ENCODE measurements at places on chromosomes 4 and X. TPM values are rescaled to one million over a fixed set of nuclear protein-coding genes. Genes with fewer than 3 reads are reported as not detected.

The POU4F2 gene
- total RNA-seq, result not detected

The WDR17 gene
- 3.2 TPM for total RNA-seq

The GPR82 gene
- total RNA-seq, result not detected

The KIAA0232 gene
- total RNA-seq, result 10.8 TPM

The TMEM47 gene
- not detected for total RNA-seq

The MFAP3L gene
- total RNA-seq, result 3.2 TPM

The CLDN22 gene
- not detected for total RNA-seq

GRCh38 chr4:174317531-174317930 lies 33.8 kb downstream of the CEP44 start:
- no peak for DNase-seq

GRCh38 chr4:78528327-78528726 lies 23.2 kb upstream of the ANXA3 start:
- DNase-seq, result no peak

GRCh38 chr4:83979773-83980172 lies 443.9 kb downstream of the GPAT3 start:
- DNase-seq, result no peak

DNA sequence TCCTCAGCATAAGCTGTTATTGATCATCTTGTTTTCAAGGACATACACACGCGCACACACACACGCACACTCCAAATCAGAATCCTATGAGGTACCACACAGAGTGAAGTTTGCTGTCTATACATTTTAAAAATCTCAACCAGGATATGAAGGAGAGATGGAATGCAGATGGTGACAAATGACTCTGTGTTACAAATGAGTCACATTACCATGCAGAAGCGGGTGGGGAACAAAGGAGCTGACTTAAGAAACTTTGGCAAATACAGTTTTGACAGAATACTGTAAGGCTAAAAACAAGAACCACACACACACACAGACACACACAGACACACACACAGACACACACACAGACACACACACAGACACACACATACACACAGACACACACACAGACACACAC lies 81.7 kb downstream of the RELL1 start:
- no peak for DNase-seq

- DNase-seq, result no peak
Measured at GRCh38 chr4:23324021-23324690, 565.7 kb downstream of the PPARGC1A start.

GRCh38 chr4:101417046-101417445 lies 69.7 kb upstream of the PPP3CA start:
- no peak for DNase-seq

DNA sequence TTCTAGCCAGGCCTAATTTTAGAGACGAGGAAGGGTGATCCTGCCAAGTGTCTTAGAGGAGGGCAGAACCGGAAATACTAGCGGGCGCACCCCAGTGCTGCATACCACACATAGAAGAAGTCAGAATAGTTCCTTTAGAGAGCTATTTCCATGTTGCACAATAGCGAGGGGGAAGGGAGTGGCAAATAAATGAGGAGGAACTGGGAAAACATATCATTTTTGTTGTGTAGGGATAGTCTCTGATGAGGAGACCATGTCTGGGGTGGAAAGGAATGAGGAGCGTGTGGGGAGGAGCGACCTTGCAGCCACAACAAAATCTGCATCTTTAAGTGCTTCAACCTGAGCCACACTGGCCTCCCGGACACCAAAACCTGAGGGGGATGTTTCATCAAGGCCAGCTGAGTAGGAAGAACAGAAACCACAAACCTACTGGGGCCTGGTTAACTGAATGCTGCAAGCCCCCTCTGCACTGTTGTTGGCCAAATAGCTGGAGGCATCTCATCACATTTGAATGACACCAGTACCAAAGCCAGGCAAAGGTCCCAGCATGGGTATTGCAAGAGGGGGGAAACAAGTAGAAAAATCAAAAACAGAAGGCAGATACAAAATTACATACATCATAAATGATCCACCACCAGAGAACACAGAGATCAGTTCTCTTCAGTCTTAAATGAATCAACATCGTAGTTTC lies 26.7 kb upstream of the C1QTNF7 start:
- peak; percentile 52 for DNase-seq

DNA sequence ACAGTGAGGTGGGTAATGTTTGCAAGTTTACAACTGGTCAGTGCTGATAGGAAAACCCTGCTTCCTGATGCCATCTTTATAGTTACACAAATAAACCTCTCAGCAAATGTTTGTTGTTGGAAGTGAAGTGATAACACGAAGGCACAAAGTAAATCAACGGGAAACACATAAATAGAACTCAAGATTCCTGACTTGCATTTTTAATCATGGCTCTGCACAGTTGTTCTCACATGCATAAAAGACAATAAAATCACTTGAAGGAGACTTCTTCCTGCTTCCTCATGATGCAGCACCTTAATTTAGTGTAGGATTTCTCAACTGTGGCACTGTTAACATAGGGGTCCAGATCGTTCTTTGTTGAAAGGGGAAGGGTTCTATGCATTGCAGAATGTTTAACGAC lies 907.7 kb downstream of the RAB28 start:
- no peak for DNase-seq

DNA sequence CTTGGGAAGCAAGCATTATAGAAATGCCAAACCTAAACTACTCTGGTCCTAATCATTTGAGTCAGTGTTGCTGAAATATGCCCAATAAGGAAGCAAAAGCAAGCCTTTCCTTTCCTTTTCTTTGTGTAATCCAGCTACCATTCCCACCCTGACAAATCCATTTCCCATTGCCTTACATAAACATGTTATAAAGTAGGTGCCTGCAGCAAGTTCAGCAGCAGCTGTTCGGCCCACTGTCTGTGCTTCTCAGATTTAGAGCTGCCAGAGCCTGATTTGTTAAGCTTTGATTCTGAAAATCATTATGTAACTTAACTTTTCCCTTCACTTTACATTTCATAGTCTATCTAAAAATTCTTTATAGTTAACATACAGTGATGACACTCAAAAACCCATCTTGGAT lies 148.6 kb downstream of the EPHA5 start:
- no peak for DNase-seq

GRCh38 chr4:173195109-173195508 lies 26.5 kb downstream of the GALNT7 start:
- no peak for DNase-seq

- no peak for DNase-seq
Measured at GRCh38 chr4:119162174-119162573, 26.5 kb downstream of the MYOZ2 start.

DNA sequence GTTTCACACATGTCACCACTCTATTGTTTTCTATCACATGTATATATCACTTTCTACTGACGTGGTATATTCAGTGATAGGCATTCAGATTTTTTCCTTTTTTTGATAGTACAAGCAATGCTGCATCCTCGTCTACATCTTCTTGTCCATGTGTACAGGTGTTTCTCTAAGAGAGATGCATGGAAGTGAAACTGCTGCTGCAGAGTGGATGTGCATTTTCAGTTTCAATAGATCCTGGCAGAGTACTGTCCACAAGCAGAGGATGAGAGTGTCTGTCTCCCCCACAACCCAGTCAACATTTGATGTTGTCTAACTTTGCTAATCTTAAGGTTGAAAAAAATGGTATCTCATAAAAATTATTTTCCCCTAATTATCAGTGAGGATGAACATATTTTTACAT lies 194.0 kb upstream of the CASK start:
- DNase-seq, result no peak

GRCh38 chr4:152417673-152418072 lies 118.2 kb downstream of the FBXW7 start:
- no peak for DNase-seq

- DNase-seq, result no peak
Measured at GRCh38 chrX:101462892-101463291, 22.4 kb upstream of the ARMCX4 start.

GRCh38 chrX:72620550-72621145 lies 48.0 kb upstream of the HDAC8 start:
- DNase-seq, result no peak

- no peak for DNase-seq
Measured at GRCh38 chr4:42610941-42611340, 46.0 kb downstream of the ATP8A1 start.

GRCh38 chr4:14022456-14022855 lies 394.9 kb upstream of the BOD1L1 start:
- DNase-seq, result no peak

GRCh38 chr4:166816890-166817289 lies 417.4 kb downstream of the SPOCK3 start:
- DNase-seq, result no peak

GRCh38 chr4:140113653-140114052 lies 40.3 kb downstream of the MAML3 start:
- DNase-seq, result no peak

DNA sequence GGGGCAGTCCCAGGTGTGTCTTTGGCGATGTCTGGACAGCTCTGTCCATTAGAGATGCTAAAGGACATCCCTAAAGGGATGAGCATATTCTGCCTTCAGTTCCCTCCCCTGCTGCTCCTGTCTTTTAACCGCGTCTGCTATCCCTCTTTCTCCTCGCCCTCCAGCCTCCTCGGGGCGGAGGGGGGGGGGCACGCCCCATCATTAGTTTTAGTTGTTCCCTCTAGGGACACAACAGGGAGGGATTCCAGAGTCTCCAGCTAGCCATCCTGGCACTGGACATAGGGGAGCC lies 1.1 kb downstream of the MSL3 start:
- DNase-seq, result no peak

DNA sequence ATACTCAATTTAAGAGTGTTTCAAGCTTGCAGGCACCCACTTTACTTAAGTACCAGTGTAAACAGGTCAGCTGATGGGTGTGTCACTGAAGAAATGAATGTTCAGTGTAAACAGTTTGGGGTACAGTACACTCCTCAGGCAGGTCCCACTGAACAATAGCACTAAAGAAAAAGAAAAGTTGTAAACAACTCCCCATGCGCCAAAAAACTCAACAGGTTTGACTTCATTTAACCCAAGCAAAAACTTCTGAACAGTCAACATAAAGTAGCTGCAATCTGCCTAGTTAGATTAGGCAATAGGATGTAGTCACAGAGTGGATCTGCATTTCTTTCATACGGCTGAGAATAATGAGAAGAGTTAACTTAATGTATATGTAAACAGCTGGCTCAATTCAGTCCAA lies 93.2 kb downstream of the FAM13A start:
- DNase-seq, result no peak

GRCh38 chr4:127250577-127250976 lies 382.2 kb upstream of the INTU start:
- no peak for DNase-seq

DNA sequence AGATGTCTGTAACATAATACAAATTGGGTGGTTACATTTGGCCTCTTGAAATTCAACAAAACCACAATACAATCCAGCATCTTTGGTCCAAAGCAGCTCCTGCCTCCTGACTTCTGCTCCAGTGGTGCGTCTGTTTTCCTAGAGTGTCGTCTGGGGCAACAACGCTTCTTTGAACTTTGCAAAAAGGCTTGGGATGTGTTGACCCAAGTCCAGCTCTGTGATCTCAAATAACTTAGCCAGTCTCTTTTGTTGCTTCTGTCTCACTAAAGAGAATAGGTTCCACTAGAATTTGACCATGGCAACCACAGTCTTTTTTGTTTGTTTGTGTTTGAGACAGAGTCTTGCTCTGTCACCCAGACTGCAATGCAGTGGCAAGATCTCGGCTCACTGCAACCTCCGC lies 324.0 kb downstream of the DHRSX start:
- no peak for DNase-seq

- no peak for DNase-seq
Measured at GRCh38 chr4:168503652-168504362, 7.0 kb downstream of the PALLD start.
